ENCODE measurements at places on chromosomes 3 and 15.

GRCh38 chr3:169297214-169297613 is 366.3 kb downstream of the MECOM start:
- no peak for DNase-seq

DNA sequence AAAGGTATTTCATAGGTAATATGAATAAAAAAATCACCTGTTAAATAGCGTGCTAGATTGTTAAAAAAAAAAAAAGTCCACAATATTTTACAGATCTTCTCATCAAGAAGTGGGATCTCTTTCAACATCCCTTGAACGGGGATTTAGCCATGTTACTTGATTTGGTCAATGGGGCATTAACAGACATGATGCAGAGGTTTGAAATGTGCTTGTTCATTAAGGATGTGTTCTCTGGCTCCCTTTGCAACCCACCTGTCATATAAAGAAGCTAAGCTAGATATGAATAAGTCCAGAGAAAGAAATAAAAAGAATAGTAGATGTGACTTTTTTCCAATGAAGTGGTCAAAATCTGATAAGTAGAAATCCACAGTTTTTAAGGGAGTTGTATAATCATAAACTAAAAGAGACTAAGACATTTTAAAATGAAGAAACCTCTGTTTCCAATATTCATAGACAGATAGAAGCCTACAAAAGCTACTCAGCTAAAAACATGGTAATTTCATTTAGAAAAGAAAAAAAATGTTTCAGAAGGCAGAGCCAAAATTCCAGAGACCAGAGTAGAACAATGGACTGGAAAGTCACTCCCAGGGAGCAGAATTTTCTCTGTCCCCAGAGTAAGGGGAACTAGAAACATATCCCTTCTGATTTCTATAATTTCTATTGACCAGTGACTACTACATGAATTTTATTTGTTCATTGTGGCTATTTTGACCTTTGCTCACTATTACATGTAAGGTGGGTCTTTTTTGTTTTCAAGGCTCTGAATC is 79.2 kb downstream of the PLSCR2 start:
- no peak for DNase-seq

- DNase-seq = no peak
Measured at GRCh38 chr15:69472046-69472445, 19.4 kb downstream of the RPLP1 start.

- no peak for DNase-seq
Measured at GRCh38 chr3:143436231-143436930, 316.8 kb downstream of the CHST2 start.

DNA sequence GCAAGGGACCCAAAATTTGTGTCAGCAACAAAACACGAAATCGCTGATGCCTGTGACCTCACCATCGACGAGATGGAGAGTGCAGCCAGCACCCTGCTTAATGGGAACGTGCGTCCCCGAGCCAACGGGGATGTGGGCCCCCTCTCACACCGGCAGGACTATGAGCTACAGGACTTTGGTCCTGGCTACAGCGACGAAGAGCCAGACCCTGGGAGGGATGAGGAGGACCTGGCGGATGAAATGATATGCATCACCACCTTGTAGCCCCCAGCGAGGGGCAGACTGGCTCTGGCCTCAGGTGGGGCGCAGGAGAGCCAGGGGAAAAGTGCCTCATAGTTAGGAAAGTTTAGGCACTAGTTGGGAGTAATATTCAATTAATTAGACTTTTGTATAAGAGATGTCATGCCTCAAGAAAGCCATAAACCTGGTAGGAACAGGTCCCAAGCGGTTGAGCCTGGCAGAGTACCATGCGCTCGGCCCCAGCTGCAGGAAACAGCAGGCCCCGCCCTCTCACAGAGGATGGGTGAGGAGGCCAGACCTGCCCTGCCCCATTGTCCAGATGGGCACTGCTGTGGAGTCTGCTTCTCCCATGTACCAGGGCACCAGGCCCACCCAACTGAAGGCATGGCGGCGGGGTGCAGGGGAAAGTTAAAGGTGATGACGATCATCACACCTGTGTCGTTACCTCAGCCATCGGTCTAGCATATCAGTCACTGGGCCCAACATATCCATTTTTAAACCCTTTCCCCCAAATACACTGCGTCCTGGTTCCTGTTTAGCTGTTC is 34.9 kb downstream of the CHDH start:
- no peak for DNase-seq

- no peak for DNase-seq
Measured at GRCh38 chr3:53243785-53244184, 12.0 kb downstream of the TKT start.

DNA sequence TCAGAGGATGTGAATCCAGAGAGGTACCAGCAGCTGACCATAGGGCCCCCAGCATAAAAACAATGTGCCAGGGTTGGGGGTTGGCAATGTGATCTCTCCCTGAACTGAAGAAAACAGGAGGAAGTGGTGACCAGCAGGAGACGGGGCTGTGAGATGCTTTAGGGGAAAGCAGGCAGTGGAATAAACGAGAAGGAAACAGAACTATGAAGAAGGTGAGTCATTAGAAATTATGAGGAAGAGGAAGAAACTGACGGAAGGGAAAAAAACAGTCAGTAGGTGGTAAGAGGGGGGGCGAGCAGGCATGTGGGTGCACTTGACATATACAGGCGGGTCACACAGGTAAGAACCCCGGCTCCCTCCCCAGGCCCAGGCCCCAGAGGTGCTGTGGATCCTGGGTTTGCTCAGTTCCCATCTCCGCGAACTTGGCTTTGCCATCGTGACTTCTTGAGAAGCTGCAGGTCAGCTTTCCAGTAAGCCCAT is 42.2 kb upstream of the B3GNT5 start:
- DNase-seq = no peak

DNA sequence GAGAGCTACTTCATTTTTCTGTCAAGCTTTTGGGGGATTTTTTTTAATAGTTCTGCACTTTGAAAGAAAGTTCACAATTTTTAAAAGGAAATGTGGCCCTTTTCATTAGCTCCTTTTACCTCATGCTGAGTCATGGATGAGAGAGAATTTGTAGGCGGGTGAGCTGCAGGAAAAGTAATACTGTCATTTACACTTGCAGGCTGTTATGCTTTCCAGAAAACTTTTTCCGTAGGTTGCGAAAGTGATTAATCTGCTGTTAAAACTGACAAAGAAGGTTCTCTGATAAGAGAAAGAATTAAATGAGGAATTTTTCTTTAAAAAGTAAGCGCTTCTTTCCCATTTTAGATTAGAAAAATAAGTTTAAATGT is 430.2 kb downstream of the LPP start:
- DNase-seq = no peak

DNA sequence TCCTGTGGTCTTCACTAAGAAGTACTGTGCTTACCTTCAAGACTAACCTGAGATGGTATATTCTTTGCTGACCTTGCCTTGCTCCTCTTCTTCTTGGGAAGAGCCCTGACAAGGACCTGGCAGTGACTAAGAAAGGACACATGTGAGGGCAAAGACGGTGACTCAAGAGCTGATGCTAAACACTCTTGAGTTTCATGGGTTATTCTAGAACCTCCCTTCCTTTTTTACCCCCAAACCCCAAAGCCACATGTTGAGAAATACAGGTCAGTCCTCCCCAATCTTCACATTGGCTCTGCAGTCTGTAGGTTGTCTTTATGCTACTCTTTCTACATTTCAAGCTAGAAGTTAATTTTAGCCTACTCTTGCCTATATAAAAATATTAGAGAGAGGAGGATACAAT is 200.6 kb downstream of the SEMA6D start:
- DNase-seq = no peak

DNA sequence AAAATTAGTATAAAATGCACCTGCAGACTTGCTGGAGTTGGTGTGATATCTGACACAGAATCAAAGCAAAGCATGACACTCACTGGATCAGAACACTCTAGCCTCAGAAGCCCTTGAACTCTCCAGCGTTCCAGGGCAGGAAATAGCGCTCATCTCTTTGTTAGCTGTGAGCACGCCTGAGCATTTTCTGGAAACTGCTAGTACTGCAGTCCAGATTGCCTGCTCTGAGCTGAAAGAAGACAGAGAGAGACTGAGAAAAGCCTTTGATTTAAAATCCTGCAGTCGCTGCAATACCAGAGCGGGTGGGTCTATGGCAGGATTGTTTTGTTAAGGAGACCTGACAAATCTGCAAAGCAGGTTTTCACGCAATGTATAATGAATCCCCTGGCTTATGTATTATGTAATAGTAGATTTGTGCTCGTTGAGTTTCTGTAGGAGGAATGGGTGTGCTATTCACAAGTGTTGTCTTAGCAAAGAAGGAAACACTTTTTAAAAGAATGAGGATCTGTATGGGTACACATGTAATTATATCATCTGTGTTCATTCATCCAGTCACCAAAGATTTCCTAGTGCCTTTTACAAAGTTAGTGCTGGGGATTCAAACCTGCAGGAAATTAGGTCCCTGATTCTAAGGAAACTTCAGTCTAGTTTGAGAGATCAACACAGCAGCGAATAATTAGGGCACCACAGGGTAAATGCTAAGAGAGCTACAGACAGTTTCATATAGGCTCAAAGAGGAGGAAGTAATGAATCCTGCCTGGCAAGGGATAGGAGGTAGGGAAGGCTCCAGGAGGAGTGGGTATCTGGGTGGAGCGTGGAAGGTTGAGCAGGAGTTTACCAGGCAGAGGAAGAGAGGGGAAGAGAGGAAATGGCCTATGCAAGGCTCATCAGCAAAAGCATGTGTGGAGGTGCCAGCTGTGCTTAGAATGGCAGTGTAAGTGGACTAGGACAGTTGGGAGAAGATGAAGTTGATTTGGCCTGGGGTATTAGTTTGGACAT is 26.1 kb upstream of the MGLL start:
- no peak for DNase-seq

- no peak for DNase-seq
Measured at GRCh38 chr3:2023959-2024358, 74.7 kb upstream of the CNTN4 start.

- no peak for DNase-seq
Measured at GRCh38 chr3:18575573-18575972, 150.4 kb upstream of the SATB1 start.

GRCh38 chr3:172696357-172696756 is 14.5 kb downstream of the NCEH1 start:
- DNase-seq = no peak

- DNase-seq = no peak
Measured at GRCh38 chr15:46354443-46354842, 719.6 kb downstream of the SQOR start.

DNA sequence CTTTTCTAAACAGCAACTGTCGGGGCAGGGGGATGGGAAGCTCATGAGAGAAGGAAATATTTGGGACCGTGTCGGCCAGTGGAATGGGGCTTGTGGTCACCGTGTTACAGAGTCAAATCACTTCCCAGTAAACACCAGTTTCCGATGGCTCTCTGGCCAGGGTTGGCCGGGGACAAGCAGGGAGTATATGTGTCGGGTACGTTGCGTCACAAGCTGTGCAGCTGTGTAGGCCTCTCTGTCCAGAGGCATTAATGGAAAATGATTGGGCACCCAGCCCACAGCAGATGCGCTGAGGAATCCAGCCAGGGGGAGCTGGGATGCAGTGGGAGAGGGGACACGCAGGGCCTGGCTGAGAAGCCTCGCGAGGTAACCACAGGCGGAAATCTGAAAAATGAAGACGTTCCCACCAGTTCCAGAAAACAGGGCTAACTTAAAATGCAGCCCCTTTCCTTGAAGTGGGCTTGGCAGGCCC is 15.8 kb upstream of the ALDH1A3 start:
- no peak for DNase-seq

GRCh38 chr3:105842943-105843342 is 25.9 kb downstream of the CBLB start:
- DNase-seq = no peak

- no peak for DNase-seq
Measured at GRCh38 chr15:90325726-90326125, 26.4 kb upstream of the ZNF774 start.

DNA sequence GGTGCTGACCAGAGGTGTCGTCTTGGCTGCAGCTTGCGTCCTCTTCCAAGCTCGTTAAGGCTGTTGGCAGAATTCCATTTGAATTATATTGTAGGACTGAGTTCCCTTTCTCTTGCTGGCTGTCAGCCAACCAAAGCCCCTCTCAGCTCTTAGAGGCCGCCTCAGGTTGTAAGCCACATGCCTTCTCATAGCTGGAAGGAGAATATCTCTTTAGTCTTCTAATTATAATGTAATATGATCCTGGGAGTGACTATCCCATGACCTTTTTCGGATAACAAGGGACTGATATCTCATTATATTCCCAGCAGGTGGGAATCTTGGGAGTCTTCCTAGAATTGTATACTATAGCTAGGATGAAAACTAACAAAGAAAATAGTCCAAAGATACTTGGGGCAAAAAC is 4.8 kb downstream of the SCG5 start:
- DNase-seq = no peak

- DNase-seq = no peak
Measured at GRCh38 chr15:91927585-91927984, 74.1 kb downstream of the SLCO3A1 start.

DNA sequence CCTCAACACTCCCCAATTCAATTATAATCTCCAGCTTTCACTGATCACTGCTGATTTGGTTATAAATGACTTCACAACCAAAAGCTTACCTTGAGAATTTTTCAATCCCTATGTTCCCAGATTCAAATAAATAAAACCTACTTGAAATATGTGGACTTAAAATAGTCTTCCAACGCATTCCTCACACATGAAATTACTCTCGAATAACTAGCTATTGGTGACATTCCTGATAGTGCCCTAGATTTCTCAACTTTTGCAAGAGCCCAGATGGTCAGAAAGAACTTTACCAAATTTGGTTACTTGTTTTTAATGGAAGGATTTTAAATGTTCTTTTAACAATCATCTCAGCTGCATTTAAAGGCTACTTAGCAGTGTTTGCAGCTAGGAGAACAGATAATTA is 605.5 kb downstream of the FHIT start:
- no peak for DNase-seq

GRCh38 chr15:41494922-41495735 is 1.5 kb downstream of the ITPKA start:
- DNase-seq = peak; percentile 41

DNA sequence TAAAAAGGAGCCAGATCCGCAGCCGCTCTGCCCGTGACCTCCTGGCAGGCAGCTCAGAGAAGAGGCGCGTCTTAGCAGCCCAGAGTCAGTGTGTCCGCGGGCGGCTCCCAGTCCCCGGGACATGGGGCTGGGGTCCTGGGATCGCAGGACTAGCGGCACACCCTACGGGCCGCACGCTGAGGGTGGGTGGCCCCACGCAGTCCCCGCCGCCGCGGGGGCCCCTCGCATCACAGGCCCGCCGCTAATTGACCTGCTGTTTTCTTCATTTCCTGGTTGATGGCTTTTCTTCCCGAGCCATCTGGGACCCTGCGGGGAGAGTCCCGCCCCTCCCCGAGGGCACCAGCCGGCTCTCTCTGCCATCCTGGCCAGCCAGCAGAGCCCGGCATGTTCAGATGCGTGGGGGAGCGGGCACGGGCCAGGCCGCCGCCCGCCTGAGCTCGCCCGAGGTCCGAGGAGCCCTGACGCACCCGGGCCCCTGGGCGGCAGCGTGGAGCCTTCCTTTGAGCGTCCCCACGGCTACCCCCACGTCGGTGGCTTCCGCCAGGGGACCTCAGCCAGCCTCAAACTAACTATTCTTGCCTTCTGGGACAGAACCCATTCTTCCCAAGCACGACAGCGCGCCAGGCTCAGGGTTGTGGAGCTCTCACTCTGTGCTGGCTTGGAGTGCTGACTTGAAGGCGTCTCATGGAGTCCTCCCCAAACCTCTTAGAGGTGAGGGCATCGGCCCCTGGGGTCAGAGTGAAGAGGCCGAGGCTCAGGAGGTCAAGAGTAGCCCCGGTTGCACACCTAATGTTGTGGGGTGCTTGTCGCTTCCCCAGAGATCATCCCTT is 34.6 kb upstream of the CACNA2D3 start:
- DNase-seq = peak; percentile 81

- no peak for DNase-seq
Measured at GRCh38 chr3:161602918-161603317, 106.3 kb downstream of the OTOL1 start.

GRCh38 chr15:74032606-74033561 is 38.4 kb downstream of the PML start:
- no peak for DNase-seq

Measured in ELF-1 (cell line).